ENCODE measurements at places on chromosomes 7 and 10. TPM values are rescaled to one million over a fixed set of nuclear protein-coding genes. Genes with fewer than 3 reads are reported as not detected.

DNA sequence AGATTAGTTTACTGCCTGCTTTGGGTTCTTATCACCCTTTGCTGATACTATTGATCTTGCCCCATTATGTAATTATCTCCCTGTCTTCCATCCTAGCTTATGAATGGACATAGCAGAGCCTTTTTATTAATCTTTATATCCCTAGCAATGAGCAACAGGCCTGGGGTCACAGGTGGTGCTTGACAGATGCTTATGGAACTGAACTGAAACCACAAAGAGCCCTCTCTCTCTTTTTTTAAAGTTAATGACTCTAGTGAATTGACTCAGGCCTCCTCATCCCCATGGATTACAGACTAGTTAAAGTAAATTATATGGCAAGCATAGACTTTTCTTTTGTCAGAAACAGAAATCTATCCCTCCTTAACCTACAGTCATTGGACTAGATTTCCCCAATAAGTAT, 265.2 kb downstream of the PHTF2 start:
- DNase-seq = no peak

Gene CALHM3
- total RNA-seq = not detected

Gene FANK1
- total RNA-seq = 0.51 TPM

- DNase-seq = no peak
Observed at GRCh38 chr7:44981035-44981706, 2.4 kb upstream of the MYO1G start.

Gene GNAT3
- total RNA-seq = not detected

Measured in Right ventricle myocardium inferior (tissue), 1 donor.